GM20000 (cell line): ENCODE measurements at places on chromosomes 2 and 18.
A peak's percentile ranks its signal among the peaks of the same experiment; 100 is the strongest.

DNA sequence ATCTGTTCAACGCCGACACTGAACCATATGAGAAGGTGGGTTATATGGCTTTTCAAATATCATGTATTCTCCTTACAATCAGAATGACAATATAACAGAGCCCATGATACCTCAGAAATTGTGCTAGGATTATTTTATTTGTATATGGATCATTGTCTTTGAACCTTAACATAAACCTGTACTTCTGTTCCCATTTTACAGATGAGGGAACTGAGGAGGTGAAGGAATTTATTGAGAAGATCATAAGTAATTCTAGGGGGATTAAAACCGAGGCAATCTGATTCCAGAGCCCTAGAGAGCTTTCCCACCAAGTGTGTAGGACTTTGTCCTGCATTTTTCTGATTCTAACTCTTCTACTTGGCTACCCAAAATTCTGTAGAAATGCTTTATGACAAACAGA lies 279.8 kb upstream of the FANCL start:
- DNase-seq: no peak

DNA sequence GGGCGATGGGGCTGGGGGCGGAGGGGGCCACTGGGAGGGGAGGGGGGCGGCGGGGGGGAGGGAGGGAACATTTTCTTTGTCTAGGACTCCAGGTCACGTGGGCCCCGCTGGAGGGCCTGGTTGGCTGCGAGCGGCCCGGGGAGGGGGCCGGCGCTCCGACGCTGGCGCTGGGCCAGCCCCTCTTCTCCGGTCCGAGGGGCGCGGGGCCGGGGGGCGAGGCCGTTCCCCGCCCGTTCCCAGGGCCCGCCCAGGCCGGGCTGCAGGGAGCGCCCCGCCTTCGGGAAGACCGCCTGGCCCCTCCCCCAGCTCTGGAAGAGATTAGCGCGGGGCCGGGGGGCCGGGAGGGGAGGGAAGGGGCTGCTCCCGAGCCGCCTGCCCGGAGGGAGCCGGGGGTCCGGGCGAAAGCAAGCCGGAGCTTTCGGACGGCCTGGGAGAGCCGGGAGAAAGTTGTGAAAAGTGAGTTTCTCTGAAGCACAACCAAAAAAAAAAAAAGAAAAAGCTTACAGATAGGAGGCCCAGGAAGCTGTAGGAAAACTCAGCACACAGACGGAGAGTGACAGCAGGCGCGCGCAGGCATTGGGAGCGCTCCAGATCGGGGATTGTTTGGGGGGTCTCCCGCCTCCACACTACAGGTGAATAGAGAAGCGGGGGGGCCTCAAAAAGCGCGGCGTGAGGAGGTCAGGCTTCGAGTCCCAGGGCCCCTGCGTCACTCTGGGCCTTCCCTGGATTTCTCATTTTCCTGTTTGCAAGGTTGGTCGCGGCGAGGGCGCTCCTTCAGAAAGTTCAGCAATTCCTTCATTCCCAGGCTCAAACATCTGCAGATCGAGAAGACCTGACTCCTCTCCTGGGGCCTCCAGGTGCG lies 84.1 kb upstream of the POMC start:
- peak; percentile 93 for DNase-seq

- DNase-seq: no peak
These were observed 46.3 kb upstream of the CREB1 start for GRCh38 chr2:207483477-207483876.

GRCh38 chr18:23776306-23776705 lies 87.1 kb downstream of the LAMA3 start:
- DNase-seq: no peak

DNA sequence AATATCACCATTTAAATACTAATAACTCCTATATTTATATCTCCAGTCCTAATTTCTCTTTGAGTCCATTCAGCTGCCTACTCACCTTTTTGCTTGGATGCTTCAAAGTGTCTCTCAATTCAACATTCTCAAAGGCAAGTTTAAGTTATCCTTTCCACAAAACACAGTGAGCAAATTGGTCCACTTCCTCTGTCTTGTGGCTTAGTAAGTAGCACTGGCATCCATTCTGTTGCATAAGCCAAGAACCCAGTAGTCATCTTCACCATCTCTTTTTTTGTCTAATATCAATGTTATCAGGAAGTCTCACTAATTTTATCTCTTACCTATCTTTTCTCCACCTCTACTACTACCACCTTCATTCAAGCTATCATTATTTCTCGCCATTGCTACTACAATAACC lies 27.4 kb upstream of the IL1RL1 start:
- no peak for DNase-seq

DNA sequence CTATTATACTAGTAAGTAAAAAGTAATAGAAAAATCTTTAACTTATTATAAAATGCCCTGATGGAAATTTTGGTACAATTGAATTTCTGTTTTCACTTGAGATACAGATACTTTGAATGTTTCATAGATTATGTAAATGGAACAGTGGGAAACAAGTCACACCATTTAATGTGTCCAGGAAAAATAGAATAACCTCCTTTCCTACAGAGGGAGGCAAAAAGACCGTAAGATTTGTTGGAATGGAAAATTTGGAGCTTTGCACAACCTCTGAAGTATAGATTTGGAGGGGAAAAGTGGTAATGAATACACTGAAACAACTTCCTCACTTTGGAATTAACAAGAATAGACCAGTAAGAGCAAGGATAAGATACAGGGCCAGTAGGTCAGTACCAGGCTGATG lies 149.2 kb upstream of the L3MBTL4 start:
- no peak for DNase-seq

- DNase-seq: no peak
These were observed 47.7 kb downstream of the ZC3H15 start for GRCh38 chr2:186533717-186534116.

- DNase-seq: no peak
These were observed 250.2 kb downstream of the OTX1 start for GRCh38 chr2:63300835-63301234.

DNA sequence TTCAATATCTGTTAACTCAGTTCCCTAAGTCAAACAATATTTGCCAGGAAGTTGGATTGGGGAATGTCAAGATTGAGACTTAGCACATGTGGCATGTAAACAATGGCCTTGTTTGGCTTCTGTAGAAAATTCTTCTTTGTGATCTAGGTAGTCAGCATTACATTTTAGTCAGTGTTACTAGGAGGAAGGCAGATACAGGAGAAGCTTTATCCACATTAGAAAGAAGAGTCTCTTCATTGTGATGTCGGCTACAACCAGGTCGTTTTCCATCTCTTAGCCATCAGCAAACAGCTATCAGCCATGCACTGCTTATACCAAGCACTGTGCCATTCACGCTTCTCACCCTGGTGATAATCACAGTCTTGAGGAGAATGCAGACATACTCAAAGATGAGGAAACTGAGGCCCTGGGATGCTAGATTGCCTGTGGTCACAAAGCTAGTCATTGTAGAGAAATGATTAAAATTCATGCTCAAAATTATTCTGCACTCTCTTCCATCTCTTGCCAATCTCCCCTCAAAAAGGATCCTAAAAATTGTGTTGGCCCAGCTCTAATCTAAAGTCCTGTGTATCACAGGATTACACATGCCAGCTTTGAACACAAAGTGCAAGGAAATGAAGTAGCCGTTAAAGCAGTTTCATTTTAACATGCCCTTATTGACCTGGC lies 3.2 kb downstream of the GALNT5 start:
- DNase-seq: no peak

DNA sequence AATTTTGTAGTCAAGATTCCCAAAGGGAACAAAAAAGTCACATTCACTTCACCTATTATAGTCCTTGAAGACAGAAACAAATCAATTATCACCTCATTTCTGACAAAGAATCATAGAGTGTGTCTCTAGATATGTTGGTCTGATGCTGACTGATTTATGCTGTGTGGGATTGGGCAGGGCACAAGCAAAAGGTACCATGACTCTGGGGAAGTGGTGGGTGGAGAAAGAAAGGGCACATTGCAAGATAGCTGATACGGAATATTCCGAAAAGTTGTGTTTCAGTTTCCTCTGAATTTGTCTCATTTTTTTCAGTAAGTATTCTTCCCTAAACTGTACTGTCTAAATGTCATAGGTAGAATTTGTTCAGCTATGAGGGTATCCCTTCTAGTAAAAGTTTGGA lies 268.0 kb downstream of the MREG start:
- no peak for DNase-seq

DNA sequence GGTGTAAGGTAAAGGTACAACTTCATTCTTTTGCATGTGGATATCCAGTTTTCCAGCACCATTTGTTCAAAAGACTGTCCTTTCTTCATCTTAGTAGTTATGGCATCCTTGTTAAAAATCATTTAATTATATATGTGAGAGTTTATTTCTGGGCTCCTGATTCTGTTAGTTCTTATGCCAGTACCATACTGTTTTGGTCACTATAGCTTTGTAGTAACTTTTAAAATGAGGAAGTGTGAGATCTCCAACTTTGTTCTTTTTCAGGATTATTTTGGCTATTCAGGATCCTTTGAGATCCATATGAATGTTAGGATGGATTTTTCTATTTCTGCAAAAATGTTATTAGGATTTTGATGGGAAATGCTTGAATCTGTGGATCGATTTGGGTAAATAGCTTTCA lies 16.8 kb downstream of the ACTR3 start:
- no peak for DNase-seq

- DNase-seq: no peak
These were observed 6.1 kb upstream of the GCA start for GRCh38 chr2:162337868-162338267.

GRCh38 chr2:37414470-37414949 lies 70.1 kb downstream of the QPCT start:
- peak; percentile 66 for DNase-seq
